Stimulated activated CD4-positive, alpha-beta T cell treated with anti-CD3 and anti-CD28 coated beads, Interleukin-15, amount 100 ng/mL, for 1 hour (primary cell): ENCODE measurements at places on chromosomes 7 and 10.

DNA sequence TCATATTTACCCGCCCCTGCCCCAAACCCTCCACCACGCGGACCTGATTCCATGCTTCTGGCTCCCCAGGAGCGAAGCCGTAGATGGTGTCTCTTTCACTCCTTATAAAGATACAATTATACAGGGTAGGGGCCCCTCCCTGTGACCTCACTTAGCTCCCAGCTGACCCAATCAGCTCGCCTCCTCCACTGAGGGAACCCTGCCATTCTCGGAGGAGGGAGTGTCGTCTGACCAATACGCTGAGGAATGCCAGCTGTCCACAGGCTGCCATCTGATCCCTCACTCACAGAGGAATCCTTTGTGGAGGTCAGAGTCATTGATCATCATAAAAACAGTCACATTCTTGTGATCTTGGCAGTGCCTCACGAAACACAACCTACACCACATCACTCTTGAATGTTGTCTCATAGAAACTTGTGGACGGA, 67.5 kb upstream of the INSIG1 start:
- DNase-seq: no peak

- no peak for DNase-seq
These were observed 105.1 kb downstream of the FAM107B start for GRCh38 chr10:14669576-14669975.

- DNase-seq: no peak
These were observed 83.4 kb upstream of the UCN3 start for GRCh38 chr10:5281356-5281755.

DNA sequence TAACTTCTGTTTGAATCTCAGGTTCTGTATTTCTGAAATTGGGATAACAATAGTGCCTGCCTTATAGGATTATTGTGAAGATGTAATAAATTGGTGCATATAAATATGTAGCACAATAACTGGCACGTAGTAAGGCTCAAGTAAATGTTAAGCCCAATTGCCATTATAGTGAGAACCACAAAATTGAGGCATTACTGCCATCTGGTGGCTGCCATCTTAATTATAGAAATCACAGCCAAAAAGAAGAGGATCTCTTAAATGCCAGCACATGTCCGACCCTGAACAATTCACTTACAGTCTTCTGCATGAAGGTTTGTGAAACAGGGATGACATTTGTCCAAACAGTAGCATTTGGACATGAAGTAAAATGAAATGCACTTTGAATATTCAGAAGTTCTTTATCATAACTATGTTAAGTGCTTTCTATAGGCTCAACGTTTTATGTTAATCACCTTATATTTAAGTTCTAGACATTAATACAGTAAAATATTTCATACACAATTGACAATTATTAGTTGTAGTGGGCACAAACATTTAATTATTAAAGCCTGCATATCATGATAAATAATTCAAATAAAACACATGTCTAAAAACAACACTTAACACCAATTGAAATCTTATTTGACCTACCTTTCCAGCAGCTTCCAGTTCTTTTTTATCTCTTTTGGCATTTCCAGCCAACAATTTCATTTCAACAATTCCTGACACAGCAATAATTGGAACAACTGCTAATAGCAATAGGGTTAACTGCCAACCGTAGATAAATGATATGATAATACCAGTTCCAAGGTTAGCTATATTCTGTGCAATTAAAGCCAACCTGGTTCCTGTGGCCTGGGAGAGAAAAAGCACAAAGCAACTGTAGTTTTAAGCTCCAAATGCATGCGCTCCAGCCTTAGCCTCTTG, 58.5 kb downstream of the ABCB4 start:
- peak; percentile 21 for DNase-seq

GRCh38 chr10:22324413-22324812, 3.5 kb downstream of the BMI1 start:
- no peak for DNase-seq

DNA sequence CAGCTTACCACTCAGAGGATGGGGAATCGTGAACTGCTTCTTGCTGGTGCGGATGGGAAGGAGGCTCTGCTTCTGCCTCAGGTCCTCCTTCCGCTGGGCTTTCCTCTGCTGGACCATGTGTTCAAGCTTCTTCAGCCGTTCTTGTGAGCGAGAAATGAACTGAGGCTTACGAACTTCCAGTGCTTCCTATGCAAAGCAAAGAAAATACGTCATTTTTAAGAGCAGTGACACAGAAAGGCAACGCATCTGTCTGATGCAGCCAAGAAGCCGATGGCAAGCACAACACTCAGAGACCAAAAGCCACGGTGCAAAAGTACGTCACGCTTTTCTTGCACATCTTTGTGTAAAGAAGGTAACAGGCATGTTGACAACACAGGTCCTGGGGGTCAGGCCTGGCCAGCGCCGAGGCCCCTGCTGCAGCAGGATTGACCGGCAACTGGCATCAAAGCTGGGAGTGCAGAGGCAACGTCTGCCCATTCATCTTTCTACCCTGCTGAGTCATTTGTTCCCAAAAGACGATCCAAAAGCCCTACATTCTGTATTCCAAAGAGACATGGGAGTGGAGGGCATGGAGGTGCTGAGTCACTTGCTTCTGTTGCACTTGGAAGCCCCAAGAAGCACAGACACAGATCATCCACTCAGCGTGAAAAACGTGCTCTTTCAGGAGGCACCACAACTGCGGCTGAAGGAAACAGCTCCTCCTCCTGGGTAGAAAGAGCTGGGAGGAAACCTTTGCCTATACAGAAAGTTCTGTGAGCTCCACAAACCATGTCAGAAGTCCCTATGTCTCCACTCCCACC, 71.0 kb upstream of the ADAM12 start:
- no peak for DNase-seq

GRCh38 chr10:51422311-51423120, 276.9 kb downstream of the CSTF2T start:
- DNase-seq: no peak
